ENCODE measurements at places on chromosomes 12 and 14.
A peak's percentile ranks its signal among the peaks of the same experiment; 100 is the strongest.

DNA sequence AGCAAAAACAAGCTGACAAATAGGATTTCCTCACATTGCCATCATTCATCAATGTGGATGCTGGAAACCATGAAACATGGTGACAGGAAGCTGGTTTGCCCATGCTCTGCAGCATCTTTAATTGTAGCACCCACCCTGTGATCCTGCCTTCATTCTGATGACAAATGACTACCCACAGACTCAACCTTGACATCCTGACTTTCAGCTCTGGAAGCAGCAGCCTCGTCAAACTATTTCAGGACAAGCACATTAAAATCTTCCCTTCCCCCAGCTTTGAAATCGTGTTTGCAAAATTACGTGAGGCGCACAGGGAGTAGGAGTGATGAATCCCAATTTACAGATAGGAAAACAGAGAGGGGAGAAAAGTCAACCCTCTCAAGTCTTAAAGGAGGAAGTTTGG is 285.5 kb downstream of the GLT1D1 start:
- no peak overlapping the region for H3K27ac ChIP-seq
- H3K36me3 ChIP-seq, result no peaks in the 10 kb centered on the region
- no peak for DNase-seq

DNA sequence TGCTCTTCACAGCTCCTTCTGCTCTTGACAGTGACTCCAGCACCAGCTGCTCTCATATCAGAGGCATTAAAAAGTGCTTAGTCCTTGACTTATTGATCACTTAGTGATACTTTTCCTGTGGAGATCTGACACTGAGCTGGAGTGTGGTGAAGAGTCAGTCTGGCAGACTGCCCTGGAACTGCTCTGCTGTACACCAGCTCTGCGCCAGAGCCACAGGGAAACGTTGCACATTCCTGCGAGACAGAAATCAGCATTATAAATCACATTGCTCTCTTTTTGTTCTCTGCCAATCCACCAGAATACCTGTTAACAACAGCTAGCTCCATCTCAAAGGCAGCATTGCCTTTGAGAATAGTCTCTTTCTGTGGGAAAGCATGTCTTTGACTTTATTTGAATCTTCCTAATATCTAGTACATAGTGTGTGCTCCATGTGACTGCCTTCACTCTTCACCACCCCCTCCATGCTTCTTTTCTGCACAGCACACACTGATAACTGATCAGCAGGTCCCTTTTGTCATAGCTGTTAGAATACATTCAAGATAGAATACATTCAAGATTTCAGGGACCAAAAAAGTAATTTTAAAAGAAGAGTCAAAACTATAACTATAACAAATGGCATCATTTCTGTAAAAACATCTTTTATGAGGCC is 48.2 kb upstream of the VSX2 start:
- H3K27ac ChIP-seq, result no peak overlapping the region
- no peak overlapping the region for H3K4me3 ChIP-seq
- H3K4me1 ChIP-seq, result no peaks in the 10 kb centered on the region
- H3K27me3 ChIP-seq, result no peaks in the 10 kb centered on the region

- H3K36me3 ChIP-seq, result peaks cover 5% of the 10 kb centered on the region
- DNase-seq, result no peak
- no peaks in the 10 kb centered on the region for H3K4me1 ChIP-seq
- no peaks in the 10 kb centered on the region for H3K27me3 ChIP-seq
- H3K27ac ChIP-seq, result no peak overlapping the region
Observed at GRCh38 chr14:52640137-52640536, 55.2 kb downstream of the ERO1A start.

- H3K4me3 ChIP-seq, result no peak overlapping the region
- no peaks in the 10 kb centered on the region for H3K27me3 ChIP-seq
- peaks cover 6% of the 10 kb centered on the region for H3K36me3 ChIP-seq
- no peak for DNase-seq
- no peak overlapping the region for H3K27ac ChIP-seq
Observed at GRCh38 chr12:88057994-88058718, 29.0 kb upstream of the C12orf50 start.

GRCh38 chr12:131189781-131190180 is 236.1 kb downstream of the ADGRD1 start:
- H3K36me3 ChIP-seq, result no peaks in the 10 kb centered on the region
- no peaks in the 10 kb centered on the region for H3K4me1 ChIP-seq
- no peak for DNase-seq
- H3K27me3 ChIP-seq, result peaks cover 6% of the 10 kb centered on the region

GRCh38 chr12:105933671-105934665 is 204.8 kb downstream of the NUAK1 start:
- H3K27ac ChIP-seq, result peak overlapping the region; percentile 62
- no peaks in the 10 kb centered on the region for H3K4me1 ChIP-seq
- no peaks in the 10 kb centered on the region for H3K27me3 ChIP-seq
- DNase-seq, result peak; percentile 50

Data from breast epithelium (tissue), 4 donors.